ENCODE measurements at places on chromosomes 7 and 10. TPM values are rescaled to one million over a fixed set of nuclear protein-coding genes. Genes with fewer than 3 reads are reported as not detected.

The CUBN gene
- total RNA-seq: 2.0 TPM

DNA sequence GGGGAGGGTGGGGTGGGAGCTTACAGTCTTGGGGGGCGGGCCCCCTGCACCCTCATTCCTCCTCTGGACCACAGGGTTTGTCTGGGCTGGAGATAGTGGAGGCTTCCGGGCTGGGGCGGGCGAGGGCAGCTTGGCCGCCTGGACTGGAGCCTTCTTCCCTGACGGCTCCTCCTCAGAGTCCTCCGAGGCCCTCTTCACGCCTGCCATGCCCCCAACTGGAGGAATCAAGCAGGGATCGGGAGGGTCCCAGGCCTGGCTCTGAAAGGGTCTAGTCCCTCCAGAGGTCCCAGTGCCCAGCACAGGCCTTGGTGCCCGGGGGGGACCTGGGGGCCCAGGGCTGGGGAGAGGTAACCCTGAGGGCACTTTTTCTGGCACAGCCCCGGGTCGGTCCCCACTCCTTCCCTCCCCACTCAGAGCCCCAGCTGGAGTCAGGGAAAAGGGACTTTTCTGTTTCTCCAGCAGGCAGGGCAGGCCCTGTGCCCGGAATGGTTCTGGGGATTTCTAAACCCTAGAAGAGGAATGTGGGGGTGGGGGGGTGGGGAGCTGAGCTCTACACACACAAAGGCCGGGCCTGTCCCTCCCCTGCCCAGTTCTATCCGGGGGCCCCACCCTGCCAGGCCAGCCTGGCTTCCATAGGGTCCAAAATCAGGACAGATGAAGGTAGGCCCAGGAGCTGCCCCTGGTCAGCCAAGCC is 11.6 kb downstream of the MICALL2 start:
- DNase-seq: no peak

DNA sequence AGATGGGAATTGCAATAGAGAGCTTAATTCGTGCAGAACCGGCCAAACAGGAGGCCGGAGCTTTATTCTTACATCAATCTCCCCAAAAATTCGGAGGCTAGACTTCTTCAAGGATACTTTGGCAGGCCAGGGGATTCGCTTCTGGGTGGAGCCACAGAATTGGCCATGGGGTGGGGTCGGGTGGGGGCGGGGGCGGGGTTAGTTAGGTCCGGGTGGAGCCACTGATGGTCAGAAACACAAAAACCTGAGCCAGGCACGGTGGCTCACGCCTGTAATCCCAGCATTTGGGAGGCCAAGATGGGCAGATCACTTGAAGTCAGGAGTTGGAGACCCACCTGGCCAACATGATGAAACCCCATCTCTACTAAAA is 87.5 kb downstream of the SEPTIN14 start:
- DNase-seq: no peak

DNA sequence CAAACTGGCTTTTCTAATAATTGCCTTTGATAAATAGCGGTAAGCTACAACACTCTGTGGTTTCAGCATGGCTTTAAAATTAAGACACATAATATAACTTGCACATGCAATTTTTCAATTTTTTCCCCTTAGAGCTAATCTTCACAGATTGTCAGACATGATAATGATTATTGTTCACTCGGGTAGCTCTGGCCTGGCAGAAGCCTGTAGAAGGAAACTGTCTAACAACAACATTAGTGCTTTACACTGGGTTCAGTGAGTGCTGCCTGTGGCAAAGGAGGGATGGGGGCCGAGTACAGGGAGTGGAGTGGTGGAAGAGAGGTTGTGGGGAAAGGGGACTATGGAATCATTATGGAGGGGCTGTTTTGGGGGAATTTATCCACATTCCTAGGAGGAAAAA is 67.2 kb upstream of the AUTS2 start:
- no peak for DNase-seq

DNA sequence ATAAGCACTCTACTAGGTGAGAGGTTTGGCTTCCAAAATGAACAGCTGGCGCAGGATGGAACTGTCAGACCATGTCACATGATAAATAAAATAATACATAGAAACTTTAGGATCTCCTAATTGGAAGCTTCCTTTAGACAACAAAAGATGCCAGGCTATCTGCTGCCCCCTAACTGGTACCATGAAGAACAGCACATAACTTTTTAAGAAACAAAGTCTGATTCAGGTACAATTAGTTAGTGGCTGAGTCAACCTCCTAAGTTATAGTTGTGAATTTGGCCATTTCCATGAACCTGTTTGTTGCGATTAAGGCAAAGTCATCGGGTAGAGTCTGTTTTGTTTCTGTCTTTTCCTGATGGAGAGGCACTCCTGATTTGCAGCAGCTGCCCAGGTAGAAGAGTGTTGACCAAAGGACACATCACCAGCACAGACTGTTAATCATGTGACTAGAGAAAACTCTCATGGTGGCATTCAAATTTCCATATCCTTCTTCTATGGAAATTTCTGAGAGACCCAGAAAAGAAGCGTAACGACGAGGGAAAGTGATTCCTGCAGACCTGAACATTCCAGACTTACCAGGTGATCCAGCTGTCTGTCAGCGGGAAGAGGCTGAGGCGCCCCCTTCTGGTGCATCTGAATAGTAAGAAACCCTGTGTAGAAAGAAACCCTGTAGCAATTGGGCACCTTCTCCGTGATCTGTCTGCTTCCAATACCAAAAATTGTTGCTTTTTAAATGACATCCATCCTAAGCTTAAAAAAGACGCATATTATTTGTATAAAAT is 8.6 kb upstream of the INHBA start:
- no peak for DNase-seq

The PPP1R3C gene
- total RNA-seq: 1.2 TPM

GRCh38 chr7:49321843-49322242 is 397.5 kb downstream of the CDC14C start:
- no peak for DNase-seq

DNA sequence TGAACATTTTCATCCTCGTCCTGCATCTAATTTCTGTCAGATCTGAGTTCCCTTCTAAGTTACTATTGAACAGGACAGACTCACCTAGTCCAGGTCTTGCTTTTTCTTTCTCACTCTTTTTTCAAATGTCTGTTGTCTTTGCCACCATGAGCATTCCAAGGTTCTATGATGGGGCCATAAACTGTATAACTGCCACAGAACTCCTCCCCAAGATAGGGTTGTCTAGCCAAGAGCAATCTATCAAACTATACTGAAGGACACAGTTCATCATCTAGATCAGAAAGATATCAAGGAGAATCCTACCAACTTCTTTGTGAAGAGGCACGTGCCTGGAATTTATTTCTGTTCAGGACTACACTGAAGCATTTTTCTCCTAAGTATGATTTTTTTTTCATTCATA is 50.1 kb upstream of the FEZF1 start:
- no peak for DNase-seq

The SORBS1 gene
- total RNA-seq: 3.9 TPM

- DNase-seq: no peak
Measured at GRCh38 chr10:69332278-69333010, 54.1 kb downstream of the HK1 start.

DNA sequence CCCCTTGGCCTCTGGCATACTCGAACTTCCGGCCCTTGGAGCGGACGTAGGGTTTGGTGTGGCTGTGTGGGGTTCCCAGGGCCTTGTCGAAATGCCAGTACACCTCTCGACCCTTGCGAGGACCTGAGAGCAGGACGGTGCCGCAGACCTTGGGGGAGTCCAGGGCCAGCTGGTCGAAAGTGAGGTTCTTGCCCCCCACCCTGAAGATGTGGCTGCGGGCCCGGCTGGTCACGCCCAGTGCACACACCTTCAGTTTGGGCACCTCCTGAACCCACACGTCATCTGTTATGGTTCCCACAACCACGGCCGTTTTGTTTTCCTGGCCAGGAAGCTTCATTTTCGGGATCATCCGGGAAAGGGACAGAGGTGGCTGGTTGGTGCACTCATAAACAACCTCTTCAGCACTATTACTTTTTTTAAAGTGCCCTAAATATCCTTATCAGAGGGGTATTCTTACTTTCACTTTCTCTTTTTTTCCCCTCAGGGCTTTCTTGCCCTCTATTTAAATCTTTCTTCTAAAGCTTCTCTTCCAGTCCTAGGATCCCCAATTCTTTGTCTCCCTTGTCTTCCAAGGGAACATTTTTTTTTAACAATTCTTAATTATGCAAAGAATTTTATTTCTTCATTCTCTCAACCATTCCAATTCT is 44.9 kb upstream of the FAM3C start:
- DNase-seq: no peak

The PNLIPRP1 gene
- not detected for total RNA-seq

DNA sequence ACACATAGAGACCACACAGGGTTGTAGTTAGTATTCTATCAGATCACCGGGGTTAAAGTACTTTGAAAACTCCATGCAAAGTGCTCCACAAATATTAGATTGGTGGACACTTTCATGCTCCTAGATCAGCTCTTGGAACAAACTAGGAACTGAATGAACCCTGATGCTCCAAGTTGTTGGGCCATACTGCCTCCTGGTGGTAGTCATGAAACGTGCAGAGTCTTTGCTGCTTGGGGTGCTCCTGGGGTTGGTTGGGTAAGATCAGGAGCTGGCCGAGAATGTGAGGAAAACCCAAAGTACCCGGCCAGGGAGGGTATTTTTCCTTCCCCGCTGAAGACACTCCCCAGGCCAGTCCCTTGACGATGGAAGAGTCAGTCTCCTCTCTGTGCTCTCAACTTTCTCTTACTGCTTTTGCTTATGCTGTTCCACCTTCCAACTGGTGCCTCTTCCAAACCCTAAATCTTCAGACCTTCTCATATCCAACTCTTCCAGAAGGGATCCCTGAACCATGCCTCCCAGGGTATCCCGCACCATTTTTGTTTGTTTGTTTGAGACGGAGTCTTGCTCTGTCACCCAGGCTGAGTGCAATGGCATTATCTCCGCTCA is 918 bp upstream of the RPEL1 start:
- DNase-seq: peak; percentile 37

DNA sequence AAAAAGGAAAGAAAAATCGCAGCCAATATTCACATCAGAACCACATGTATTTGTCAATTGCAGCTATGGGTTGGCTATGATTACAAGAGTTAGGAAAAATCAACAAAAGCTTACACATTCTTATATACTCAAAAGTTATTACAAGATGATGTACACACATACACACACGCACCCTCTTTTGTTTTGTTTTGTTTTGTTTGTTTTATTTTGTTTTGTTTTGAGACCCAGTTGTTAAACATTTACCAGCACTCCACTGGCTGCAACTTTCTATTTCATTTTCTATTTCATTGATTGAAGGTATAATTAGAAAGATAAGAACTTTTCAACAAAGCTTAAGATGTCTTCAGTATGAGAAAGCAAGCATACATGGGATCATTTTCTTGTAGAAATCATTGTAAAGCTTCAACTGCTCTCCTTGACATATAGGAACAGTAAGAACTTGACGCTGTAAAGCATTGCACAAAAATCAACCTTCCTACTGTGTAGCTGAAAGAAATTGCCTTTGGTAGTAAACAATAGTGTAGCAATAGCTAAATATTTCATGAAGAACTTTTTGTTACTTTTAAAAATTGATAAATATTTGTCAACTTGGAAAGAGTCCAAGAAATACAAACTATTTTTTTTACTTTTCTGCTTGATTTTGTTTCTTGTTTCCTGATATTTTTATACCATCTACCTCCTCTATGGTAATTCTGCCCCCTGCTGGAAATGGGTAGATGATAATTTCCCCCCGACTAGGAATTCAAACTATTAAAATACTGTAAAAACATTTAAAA is 205.9 kb downstream of the MBL2 start:
- DNase-seq: peak; percentile 27

DNA sequence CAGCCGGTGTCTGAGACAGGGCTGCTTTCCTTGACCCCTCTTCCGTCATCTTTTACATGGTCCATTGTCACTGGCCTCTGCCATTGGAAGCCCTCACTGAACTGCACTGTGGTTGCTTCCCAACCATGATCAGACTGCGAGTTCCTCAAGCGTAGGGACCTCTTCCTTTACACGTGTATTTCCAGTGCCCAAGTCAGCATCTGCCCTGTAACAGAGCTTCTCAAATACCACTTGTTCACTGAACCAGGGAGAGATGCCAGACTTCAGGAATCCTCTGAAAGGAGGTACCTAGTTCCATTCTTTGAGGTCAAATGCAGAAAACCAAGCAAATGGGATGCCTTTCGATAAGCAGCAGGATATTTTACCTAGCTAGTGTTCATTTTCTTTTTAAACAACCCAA is 145.1 kb downstream of the NRP1 start:
- DNase-seq: no peak

All from pulmonary artery endothelial cell (primary cell).